Mucosa of descending colon (tissue), 3 donors: ENCODE measurements at places on chromosomes 7 and 10. TPM values are rescaled to one million over a fixed set of nuclear protein-coding genes. Genes with fewer than 3 reads are reported as not detected.

GRCh38 chr10:27157150-27157549 lies 2.0 kb downstream of the MASTL start:
- no peak for DNase-seq

The NACAD gene
- total RNA-seq = 1.2 TPM

The PPP1R3A gene
- not detected for total RNA-seq

The SDK1 gene
- total RNA-seq = 20.2 TPM

- DNase-seq = no peak
These were observed 22.0 kb downstream of the PDIA4 start for GRCh38 chr7:149006345-149006725.

DNA sequence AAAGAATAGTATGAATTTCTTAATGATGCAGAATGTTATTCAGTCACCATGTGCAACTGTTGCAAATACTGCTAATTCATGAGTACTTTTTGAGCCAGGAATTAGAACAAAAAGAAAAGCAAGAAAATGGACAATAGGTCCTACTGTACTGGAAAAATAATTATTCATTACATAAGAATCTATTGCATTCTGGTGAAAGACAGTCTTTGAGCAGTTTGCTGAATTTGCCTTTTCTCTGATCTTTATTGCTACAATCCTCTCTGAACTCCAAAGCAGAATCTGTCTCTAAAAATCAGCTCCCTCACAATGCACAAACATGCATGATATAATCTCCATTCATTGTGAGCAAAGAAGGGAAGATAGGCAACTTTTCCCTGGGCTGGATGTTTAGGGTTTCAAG lies 12.8 kb downstream of the IFIT2 start:
- no peak for DNase-seq

DNA sequence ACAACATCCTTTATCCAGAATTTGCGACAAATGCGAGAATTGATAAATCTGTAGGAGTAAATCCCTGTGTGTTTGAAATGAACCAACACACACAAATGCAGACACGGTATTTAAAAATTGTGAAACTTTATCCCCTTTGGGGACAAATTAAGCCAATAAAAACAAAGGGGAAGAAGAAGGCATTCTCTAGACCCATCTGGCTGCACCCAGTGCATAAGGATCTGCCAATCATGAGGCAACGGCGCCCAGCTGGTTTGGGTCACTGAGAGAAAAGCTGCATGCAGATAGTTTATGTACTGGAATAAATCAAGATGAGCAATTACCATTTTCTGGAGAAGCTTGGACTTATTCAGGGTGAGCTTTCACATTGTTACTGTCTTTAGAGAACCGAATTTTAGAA lies 45.7 kb downstream of the VAX1 start:
- no peak for DNase-seq

DNA sequence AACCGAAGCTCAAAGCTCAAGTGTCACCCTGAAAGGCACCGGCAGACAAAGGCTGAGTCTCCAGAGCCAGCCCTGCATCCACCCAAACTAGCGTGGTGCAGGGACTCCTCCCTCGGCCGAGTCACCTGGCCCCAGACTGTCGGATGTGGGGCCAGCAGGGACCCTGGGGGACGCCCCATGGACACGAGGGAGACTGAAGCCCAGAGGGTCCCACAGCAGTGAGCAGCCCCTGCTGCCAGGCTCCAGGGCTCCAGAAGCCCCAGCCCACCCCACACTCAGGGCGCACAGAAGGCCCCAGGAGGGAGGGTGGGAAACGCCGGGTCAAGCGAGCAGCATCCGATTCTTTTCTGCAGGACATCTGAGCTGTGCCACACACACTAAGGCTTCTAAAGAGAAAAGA lies 20.2 kb downstream of the GPR146 start:
- no peak for DNase-seq

GRCh38 chr10:128064970-128065580 lies 61.1 kb downstream of the MKI67 start:
- no peak for DNase-seq

DNA sequence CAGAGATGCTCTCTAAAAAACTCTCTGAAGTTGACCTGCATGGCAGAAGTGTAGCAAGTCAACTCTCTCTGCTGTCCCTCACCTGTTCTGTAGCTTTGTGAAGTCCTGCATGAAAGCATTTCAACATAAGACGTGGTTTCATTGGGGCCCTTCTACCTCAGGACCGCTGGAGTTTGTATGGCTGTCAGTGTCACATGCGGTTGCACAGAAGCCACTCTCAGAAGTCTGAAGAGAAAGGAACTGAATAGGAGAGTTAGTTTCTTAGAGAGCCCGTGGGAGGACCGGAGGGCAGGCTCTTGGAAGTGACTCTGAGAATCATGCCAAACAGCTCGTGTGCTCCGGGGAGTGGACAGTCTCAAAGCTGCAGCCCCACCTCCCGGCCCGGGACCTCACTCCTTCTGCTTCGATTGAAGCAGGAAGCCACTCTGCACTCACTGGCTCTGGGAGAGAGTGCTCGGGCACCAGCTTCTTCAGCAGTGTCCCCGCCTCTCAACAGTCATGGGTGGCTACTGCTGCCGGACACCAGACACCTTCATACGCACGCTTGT lies 486.7 kb downstream of the SDK1 start:
- DNase-seq = peak; percentile 13

- no peak for DNase-seq
These were observed 28.0 kb downstream of the FRMPD2 start for GRCh38 chr10:48246501-48246900.

GRCh38 chr10:47055386-47056246 lies 144.4 kb downstream of the PTPN20 start:
- no peak for DNase-seq

The LAMB1 gene
- 165 TPM for total RNA-seq

DNA sequence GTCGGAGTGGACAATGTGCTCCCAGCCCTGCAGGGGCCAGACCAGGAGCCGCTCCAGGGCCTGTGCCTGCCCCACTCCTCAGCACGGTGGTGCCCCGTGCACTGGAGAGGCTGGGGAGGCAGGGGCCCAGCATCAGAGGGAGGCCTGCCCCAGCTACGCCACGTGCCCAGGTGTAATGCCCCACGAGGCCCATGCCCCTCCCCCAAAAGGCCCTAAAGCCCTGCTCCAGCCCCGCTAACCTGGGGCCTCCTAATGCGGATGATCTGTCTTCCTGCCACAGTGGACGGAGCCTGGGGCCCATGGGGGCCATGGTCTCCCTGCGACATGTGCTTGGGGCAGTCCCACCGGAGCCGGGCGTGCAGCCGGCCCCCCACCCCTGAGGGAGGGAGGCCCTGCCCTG lies 23.7 kb upstream of the ZNF862 start:
- no peak for DNase-seq

The ACBD5 gene
- total RNA-seq = 28.3 TPM

The CPED1 gene
- 67.7 TPM for total RNA-seq

DNA sequence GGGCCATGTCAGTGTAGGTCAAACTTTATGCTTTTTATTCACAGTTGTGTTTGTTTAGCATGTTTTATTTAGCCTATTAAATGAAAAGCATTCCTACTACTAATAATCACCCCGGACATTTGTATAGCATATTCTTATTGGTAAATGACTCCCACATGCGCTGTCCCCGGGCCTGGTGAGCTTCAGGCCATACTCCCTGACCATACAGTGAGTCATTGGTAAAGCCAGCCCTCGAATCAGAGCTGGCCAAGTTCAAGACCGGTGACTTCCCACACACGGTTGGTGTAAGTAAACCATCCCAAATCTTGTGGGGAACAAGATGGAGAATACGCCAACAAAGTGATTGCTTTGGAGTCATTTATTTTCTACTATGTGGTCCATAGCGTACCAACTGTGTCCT lies 238.7 kb upstream of the TCF7L2 start:
- no peak for DNase-seq

The EMX2 gene
- total RNA-seq = not detected

DNA sequence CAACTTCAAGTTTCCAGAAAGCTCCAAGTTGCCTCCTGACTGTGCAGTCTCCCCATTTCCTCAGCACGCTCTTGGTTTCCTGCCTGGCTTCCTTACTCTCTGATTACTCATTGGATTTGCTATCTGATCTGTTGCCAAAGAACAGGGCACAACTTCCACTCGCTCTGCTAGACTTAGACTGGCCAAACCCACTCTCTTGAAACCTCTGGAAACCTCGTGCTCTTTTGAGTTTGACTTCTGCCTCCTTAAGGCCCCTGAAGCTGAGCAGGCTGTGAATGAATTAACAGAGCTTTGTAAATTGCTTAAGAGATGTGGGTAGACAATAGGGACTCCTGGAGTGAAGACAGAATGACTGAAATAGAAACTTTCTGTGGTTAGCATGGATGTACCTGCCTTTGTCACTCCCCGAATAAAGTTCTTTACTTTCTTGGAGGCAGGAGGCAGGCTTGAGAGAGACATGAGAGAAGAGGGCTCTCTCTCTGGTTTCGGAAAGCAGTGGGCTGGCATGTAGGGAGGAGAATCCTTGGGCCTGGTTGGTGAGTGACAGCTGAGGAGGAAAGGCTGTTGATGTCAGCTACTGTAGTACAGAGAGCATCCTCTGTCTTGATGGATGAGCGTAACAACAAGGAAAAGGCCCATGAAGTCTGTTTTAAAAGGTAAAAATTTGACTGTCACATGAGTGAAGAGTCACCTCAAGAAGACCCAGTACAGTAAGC lies 70.8 kb downstream of the CHN2 start:
- no peak for DNase-seq

The NPFFR1 gene
- total RNA-seq = 0.06 TPM

GRCh38 chr7:1355568-1356340 lies 103.5 kb downstream of the MICALL2 start:
- DNase-seq = peak; percentile 28

DNA sequence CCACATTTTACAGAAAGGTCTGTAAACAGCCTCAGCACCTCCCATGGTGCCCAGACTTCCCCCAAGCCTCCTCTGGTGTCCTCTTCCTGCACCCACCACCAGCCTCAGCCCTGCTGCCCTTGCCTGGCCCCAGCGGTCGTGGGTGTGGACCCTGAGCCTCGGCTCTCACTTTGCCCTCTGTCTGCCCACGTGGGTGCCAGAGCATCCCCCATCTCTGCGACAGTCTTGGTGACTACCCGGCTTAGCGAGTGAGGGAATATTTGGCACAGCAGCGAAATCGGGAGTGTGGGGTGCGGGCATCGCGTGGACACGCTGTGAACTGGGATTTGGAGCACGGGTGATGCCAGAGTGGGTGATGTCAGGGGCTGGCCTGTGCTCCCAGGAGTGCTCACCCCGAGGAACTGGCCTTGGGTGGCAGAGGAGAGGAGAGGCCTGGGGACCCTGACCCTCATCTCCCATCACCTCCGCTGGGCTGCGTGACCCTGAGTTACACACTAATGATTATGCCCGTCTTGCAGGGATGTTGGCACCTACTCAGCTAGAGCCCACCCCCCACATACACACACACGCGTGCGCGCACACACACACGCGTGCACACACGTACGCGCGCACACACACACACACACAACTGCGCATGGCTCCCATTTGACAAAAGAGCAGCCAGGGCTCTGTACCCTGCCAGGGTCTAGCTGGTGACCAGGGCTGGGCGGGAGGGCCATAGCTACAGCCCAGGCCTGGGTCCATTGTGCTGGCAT lies 8.7 kb downstream of the ELFN1 start:
- DNase-seq = no peak

The ANKRD61 gene
- total RNA-seq = not detected

DNA sequence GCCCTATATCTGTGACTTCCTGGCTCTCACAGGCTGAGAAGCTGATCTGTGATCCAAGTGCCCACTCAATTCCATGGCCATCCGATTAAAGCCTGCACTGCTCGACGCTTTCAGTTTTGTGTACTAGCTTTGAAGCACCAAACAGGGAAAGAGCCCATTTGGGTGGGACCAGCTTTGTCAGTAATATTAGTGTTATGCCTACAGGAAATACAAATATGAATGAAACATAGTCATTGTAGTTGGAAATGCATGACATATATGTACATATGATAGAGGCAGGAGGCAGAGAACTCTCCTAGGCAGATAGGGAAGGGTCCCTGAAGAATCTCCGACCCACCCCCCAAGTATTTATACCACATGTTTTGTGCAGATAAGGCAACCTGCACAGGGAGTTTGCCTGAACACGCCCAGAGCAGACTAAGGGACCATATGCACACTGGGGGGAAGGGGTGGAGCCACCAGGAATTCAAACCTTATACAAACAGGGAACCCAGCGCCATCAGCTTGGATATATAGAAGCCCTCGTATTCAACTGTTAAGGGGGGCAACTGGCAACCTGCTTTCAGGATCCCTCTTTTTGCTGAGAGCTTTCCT lies 653.2 kb downstream of the PARD3 start:
- no peak for DNase-seq

DNA sequence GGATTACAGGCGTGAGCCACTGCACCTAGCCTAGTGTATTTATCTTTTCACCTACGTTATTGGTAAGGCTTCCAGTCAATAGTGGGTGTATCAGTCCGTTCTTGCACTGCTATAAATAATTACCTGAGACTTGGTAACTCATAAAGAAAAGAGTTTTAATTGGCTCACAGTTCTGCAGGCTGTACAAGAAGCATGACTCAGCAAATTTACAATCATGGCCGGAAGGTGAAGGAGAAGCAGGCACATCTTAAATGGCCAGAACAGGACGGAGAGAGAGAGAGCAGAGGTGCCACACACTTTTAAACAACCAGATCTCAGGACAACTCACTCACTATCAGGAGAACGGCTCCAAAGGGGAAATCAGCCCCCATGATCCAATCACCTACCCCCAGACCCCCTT lies 873.3 kb upstream of the AUTS2 start:
- no peak for DNase-seq

The COL17A1 gene
- 95.1 TPM for total RNA-seq

GRCh38 chr10:94358480-94358879 lies 4.3 kb downstream of the NOC3L start:
- no peak for DNase-seq

GRCh38 chr10:120328647-120329046 lies 128.4 kb upstream of the PLPP4 start:
- no peak for DNase-seq

DNA sequence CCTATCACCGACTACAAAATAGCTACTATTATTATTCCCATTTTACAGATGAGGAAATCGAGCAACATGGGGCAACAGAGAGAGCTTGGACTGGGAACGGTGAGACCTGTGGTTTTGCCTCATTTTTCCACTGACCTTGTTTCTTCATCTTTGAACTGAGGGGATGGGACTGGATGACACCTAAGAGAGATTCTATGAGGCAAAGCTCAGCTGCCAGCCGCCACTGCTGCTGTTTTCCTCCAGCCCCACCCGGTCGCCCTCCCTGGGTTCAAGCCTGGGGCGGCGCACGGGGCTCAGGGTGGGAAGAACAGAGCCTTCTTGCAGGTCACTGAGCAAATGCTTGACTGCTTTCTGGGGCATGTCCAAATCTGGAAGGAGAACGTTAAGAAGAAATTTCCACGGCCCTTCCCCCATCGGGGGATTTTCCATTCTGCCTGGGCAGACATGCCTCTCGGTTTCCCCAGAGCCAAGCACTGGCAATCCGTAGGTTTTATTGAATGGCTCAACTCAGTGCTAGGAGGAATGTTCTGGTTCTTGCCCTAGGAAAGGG lies 12.3 kb downstream of the DDIT4 start:
- DNase-seq = no peak

GRCh38 chr10:5587151-5588079 lies 62.7 kb downstream of the CALML3 start:
- DNase-seq = peak; percentile 21

The NAT16 gene
- not detected for total RNA-seq

DNA sequence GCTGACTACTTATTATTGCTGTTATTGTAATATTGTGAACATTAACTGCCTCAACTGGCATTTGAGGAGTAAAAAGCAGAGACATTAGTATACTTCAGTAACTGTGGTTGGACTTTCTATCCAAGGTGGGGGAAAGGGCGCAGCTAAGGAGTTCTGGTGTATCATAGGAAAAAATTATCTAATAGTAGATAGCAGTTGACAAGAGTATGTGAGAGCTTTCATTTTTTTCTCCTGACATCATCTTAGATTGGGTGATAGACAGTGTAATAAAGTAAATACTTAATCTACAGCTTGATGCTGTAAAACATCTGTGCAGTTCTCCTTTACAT lies 68.9 kb downstream of the PHTF2 start:
- no peak for DNase-seq
